ENCODE measurements at places on chromosomes 1 and 21. TPM values are rescaled to one million over a fixed set of nuclear protein-coding genes. Genes with fewer than 3 reads are reported as not detected.

- no peaks in the 10 kb centered on the region for H3K4me1 ChIP-seq
- H3K4me3 ChIP-seq = peak overlapping the region; percentile 31
- H3K27ac ChIP-seq = no peak overlapping the region
- peak; percentile 78 for DNase-seq
- no peaks in the 10 kb centered on the region for H3K36me3 ChIP-seq
- H3K27me3 ChIP-seq = no peaks in the 10 kb centered on the region
These were observed 3.7 kb upstream of the SHISAL2A start for GRCh38 chr1:52629325-52629643.

GRCh38 chr1:175744833-175745232 is 1.4 kb upstream of the TNR start:
- no peaks in the 10 kb centered on the region for H3K4me1 ChIP-seq
- no peak overlapping the region for H3K4me3 ChIP-seq
- H3K27ac ChIP-seq = no peak overlapping the region
- H3K36me3 ChIP-seq = no peaks in the 10 kb centered on the region
- DNase-seq = no peak
- H3K27me3 ChIP-seq = no peaks in the 10 kb centered on the region

Gene FCAMR
- not detected for total RNA-seq

- no peaks in the 10 kb centered on the region for H3K4me1 ChIP-seq
- no peak overlapping the region for H3K4me3 ChIP-seq
- H3K27ac ChIP-seq = no peak overlapping the region
- H3K36me3 ChIP-seq = no peaks in the 10 kb centered on the region
- DNase-seq = no peak
These were observed 395.0 kb upstream of the USP24 start for GRCh38 chr1:55610203-55610602.

DNA sequence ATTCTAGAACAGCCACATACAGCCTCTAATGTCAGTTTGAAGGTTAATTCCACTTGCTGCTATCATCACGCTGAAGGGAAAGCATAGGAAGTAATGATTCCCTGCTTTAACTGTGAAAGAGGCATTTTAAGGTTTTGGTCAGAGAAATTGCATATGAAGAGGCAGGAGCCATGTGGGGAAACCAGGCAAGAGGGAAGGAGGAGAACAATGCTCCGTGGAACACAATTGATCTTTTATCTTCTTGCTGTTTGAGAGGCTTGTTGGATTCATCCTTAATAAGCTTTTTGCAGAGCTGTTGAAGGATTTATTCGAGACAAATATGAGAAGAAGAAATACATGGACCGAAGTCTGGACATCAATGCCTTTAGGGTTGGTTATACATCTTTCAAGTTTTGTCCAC is 35.9 kb downstream of the SMAP2 start:
- H3K36me3 ChIP-seq = no peaks in the 10 kb centered on the region
- no peaks in the 10 kb centered on the region for H3K4me1 ChIP-seq
- DNase-seq = no peak
- no peak overlapping the region for H3K4me3 ChIP-seq
- no peak overlapping the region for H3K27ac ChIP-seq

- H3K4me1 ChIP-seq = no peaks in the 10 kb centered on the region
- H3K27ac ChIP-seq = no peak overlapping the region
- H3K36me3 ChIP-seq = no peaks in the 10 kb centered on the region
- no peaks in the 10 kb centered on the region for H3K27me3 ChIP-seq
These were observed 2.0 kb downstream of the ZMYM6 start for GRCh38 chr1:35029761-35030160.

Gene SH2D1B
- not detected for total RNA-seq

- H3K27me3 ChIP-seq = peaks cover 21% of the 10 kb centered on the region
- DNase-seq = no peak
- no peaks in the 10 kb centered on the region for H3K4me1 ChIP-seq
- H3K4me3 ChIP-seq = no peak overlapping the region
- no peaks in the 10 kb centered on the region for H3K36me3 ChIP-seq
These were observed 9.7 kb upstream of the FMOD start for GRCh38 chr1:203360547-203361185.

GRCh38 chr21:44558695-44559094 is at the start of gene KRTAP10-3:
TSS of gene KRTAP10-3 (minus strand) at chr21:44558795. CDS start at chr21:44558715, 80 bp downstream.
- no peaks in the 10 kb centered on the region for H3K36me3 ChIP-seq
- H3K27ac ChIP-seq = no peak within 1 kb of the TSS
- no peaks in the 10 kb centered on the region for H3K4me1 ChIP-seq
- H3K4me3 ChIP-seq = no peak within 1 kb of the TSS

DNA sequence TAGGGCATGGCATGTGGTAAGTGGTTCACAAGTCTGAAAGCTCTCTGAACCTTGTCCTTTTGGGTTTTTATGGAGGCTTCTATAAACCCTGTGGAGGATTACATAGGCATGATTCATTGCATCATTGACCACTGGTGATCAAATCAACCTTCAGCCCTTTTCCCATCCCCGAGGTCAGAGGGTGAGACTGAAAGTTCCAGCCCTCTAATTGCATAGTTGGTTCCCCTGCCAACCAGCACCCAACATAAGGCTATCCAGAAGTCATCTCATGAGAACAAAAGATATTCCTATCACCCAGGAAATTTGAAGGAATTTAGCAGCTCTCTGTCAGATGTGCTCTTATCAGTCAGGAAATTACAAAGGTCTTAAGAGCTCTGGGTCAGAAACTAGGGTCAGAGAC is 89.5 kb upstream of the ARTN start:
- no peaks in the 10 kb centered on the region for H3K27me3 ChIP-seq
- no peak for DNase-seq
- no peaks in the 10 kb centered on the region for H3K4me1 ChIP-seq

GRCh38 chr1:201028461-201028889 is 5.0 kb upstream of the KIF21B start:
- peaks cover 23% of the 10 kb centered on the region for H3K27me3 ChIP-seq
- no peak overlapping the region for H3K27ac ChIP-seq

GRCh38 chr1:220121791-220122530 is 28.0 kb downstream of the IARS2 start:
- H3K4me3 ChIP-seq = no peak overlapping the region
- H3K36me3 ChIP-seq = peaks cover 13% of the 10 kb centered on the region
- no peak for DNase-seq
- no peaks in the 10 kb centered on the region for H3K27me3 ChIP-seq
- no peaks in the 10 kb centered on the region for H3K4me1 ChIP-seq

- no peaks in the 10 kb centered on the region for H3K36me3 ChIP-seq
- peaks cover 11% of the 10 kb centered on the region for H3K27me3 ChIP-seq
- no peak overlapping the region for H3K27ac ChIP-seq
- DNase-seq = peak; percentile 44
- peaks cover 16% of the 10 kb centered on the region for H3K4me1 ChIP-seq
- peak overlapping the region; percentile 40 for H3K4me3 ChIP-seq
These were observed 816 bp downstream of the IL6R start for GRCh38 chr1:154405747-154406571.

- H3K4me1 ChIP-seq = peaks cover 7% of the 10 kb centered on the region
- no peak overlapping the region for H3K4me3 ChIP-seq
- no peaks in the 10 kb centered on the region for H3K27me3 ChIP-seq
- DNase-seq = no peak
- no peak overlapping the region for H3K27ac ChIP-seq
These were observed 264.7 kb upstream of the C1orf105 start for GRCh38 chr1:172155766-172156165.

Gene NR1I3
- not detected for total RNA-seq

- no peak overlapping the region for H3K27ac ChIP-seq
- H3K27me3 ChIP-seq = no peaks in the 10 kb centered on the region
- peaks cover 42% of the 10 kb centered on the region for H3K36me3 ChIP-seq
These were observed 30.7 kb downstream of the BACH1 start for GRCh38 chr21:29329406-29329805.

- no peaks in the 10 kb centered on the region for H3K36me3 ChIP-seq
- DNase-seq = no peak
- peaks cover 39% of the 10 kb centered on the region for H3K4me1 ChIP-seq
- no peak overlapping the region for H3K4me3 ChIP-seq
These were observed 107.2 kb upstream of the WNT4 start for GRCh38 chr1:22249928-22250680.

Gene PTPN22
- 1.4 TPM for total RNA-seq

- H3K27me3 ChIP-seq = no peaks in the 10 kb centered on the region
- DNase-seq = no peak
- H3K4me1 ChIP-seq = peaks cover 10% of the 10 kb centered on the region
- H3K27ac ChIP-seq = no peak overlapping the region
- H3K36me3 ChIP-seq = no peaks in the 10 kb centered on the region
These were observed 103.5 kb upstream of the ST6GALNAC5 start for GRCh38 chr1:76763738-76764137.

DNA sequence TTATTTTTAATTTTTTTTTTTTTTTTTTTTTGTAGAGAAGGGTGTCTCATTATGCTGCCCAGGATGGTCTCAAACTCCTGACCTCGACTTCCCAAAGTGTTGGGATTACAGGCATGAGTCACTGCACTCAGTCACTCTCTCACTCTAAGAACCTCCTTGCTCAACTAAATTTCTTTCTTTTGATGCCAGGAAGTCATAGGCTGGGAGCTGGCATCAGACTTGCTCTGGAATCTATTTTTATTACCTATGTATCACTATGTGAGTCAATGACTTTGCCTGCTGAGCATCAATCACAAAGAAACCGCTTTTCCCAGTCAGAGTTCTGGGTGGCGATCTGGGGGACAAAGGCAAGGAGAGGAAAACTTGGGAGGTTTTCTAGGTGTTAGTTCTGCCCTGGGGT is 35.5 kb upstream of the PARP1 start:
- DNase-seq = no peak
- no peaks in the 10 kb centered on the region for H3K36me3 ChIP-seq
- H3K4me1 ChIP-seq = no peaks in the 10 kb centered on the region
- no peak overlapping the region for H3K4me3 ChIP-seq

DNA sequence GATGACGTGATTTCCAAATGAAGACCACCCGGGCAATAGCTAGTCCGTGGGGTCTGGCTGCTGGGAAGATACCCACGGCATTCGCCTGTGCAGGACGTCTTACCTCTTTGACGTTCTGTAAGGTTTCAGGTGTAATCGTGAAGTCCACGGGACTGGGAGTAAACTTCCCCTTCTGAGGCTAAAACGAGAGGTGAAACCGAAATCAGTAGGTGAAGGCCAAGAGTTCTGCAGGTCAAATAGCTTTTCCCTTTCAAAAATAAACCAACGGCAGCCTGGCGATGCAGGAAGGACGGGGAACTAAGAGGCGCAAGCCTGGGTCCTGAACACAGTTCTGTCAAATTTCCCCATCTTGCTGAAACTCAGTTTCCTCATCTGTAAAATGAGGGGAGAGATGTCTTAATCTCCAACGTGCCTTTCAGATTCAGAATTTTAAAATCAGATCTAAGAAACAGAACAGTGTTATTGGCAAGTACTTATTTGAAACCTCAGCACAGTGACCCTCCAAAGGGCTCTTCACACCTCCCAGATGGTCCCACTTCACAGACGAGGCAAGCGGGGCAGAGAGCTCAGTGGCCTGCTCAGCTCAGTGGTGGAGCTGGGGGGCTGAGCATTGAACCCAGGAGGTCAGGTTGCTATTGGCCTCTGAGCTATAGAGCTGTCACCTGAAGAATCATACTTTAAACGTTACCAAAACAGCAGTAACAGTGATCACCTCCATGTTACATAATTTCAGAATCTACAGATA is 34.7 kb downstream of the VPS26C start:
- no peak overlapping the region for H3K4me3 ChIP-seq
- DNase-seq = no peak
- H3K27ac ChIP-seq = no peak overlapping the region
- H3K27me3 ChIP-seq = no peaks in the 10 kb centered on the region
- peaks cover 27% of the 10 kb centered on the region for H3K36me3 ChIP-seq

Gene OR14K1
- not detected for total RNA-seq

DNA sequence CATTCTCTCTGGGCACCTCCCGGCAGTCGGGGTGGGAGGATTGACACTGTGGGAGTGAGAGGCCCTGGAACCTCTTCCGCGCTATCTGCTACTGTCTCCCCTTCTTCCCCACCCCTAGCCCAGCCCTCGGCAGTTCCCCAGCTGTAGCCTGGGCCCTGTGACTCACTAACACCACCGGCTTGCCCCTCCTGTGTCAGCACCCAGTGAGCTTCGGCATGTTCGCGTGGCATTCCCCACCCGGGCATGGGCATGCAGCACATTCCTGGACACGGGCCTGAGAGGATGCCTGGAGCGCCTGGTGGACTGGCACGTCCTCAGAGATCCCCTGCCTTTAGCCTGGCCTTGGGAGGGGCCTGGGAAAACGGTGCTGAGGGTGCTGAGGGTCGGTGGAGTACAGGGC is 1.3 kb downstream of the CDK18 start:
- DNase-seq = no peak
- peaks cover 19% of the 10 kb centered on the region for H3K27me3 ChIP-seq
- H3K36me3 ChIP-seq = no peaks in the 10 kb centered on the region
- H3K4me1 ChIP-seq = peaks cover 2% of the 10 kb centered on the region
- no peak overlapping the region for H3K4me3 ChIP-seq

Gene GSTM5
- 0.02 TPM for total RNA-seq

Gene ANGPTL3
- total RNA-seq = not detected

Gene ACTA1
- 0.15 TPM for total RNA-seq

Gene TNFRSF14
- total RNA-seq = not detected

DNA sequence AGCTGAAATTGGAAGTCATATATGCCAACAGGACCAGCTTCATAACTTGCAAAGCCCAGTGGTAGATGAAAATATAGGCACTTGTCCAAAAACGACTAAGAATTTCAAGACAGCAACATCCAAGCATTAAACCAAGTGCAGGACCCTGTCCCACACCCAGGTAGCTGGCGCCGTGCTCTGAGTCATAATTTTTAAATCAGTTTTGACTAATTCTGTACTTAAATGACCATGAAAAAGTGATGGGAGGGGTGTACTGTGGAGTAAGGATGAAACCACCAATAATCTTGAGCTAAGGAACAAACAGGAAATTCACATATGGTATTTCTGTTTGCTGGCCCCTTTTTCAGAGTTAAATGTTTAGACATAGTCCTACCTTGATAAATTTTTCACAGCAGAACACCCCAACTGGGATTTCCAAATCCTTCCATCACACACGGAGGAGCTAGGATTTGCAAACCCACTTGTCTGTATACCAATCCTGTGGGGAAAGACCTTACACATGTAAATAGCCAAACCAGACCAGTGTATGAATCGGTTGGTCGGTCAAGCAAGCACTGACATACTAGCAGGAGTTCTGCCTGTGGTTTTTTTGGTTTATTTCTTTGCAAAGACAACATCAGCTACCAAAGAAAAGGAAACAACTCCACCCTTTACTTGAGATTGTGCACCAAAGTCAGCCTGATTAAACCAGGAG is 235.7 kb upstream of the RAB4A start:
- H3K4me1 ChIP-seq = peaks cover 4% of the 10 kb centered on the region
- DNase-seq = no peak
- H3K27me3 ChIP-seq = no peaks in the 10 kb centered on the region
- no peaks in the 10 kb centered on the region for H3K36me3 ChIP-seq
- no peak overlapping the region for H3K27ac ChIP-seq

- H3K27me3 ChIP-seq = no peaks in the 10 kb centered on the region
- H3K27ac ChIP-seq = no peak overlapping the region
- no peak overlapping the region for H3K4me3 ChIP-seq
- no peak for DNase-seq
- no peaks in the 10 kb centered on the region for H3K36me3 ChIP-seq
- H3K4me1 ChIP-seq = no peaks in the 10 kb centered on the region
These were observed 13.8 kb upstream of the ABCB10 start for GRCh38 chr1:229572286-229572685.

GRCh38 chr1:196209265-196209664 is 399.0 kb downstream of the KCNT2 start:
- H3K27ac ChIP-seq = no peak overlapping the region
- no peaks in the 10 kb centered on the region for H3K36me3 ChIP-seq
- no peak overlapping the region for H3K4me3 ChIP-seq
- no peaks in the 10 kb centered on the region for H3K27me3 ChIP-seq
- DNase-seq = no peak

Gene NDUFV3
- 27.6 TPM for total RNA-seq

Measured in SJCRH30 (cell line).